ENCODE measurements at places on chromosomes 1 and 21.

DNA sequence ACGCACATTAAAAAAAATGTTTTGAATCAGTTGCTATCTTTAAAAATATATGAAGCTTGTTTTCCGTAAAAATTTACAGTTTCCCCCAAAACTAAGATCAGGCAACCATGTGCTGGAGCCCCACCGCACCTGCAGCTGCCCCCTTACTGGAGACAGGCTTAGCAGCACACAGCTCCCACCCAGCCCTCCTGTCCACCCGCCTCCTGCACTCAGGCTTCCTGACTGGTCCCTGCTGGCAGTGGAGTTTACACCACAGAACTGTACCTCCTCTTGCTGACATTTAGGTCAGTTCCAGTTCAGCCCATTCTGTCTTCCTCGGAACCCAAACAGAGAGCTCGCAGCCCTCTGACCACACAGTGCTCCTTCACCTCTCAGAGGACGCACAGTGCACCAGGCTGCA is 2.1 kb downstream of the GPR161 start:
- DNase-seq = no peak

DNA sequence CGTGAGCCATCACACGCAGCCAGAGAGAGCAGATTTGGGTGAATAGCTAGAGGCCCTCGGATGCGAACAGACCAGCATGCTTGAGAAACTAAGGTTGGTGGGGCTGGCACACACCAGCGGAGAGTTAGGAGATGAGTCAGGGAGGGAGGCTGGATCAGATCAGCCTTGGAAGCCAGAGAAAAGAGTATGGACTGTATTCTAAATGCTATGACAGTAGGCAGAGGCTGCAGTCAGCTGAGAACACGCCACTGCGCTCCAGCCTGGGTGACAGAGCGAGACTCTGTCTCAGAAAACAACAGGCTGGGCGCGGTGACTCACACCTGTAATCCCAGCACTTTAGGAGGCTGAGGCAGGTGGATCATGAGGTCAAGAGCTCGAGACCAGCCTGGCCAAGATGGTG is 4.0 kb upstream of the PLEKHM2 start:
- no peak for DNase-seq

DNA sequence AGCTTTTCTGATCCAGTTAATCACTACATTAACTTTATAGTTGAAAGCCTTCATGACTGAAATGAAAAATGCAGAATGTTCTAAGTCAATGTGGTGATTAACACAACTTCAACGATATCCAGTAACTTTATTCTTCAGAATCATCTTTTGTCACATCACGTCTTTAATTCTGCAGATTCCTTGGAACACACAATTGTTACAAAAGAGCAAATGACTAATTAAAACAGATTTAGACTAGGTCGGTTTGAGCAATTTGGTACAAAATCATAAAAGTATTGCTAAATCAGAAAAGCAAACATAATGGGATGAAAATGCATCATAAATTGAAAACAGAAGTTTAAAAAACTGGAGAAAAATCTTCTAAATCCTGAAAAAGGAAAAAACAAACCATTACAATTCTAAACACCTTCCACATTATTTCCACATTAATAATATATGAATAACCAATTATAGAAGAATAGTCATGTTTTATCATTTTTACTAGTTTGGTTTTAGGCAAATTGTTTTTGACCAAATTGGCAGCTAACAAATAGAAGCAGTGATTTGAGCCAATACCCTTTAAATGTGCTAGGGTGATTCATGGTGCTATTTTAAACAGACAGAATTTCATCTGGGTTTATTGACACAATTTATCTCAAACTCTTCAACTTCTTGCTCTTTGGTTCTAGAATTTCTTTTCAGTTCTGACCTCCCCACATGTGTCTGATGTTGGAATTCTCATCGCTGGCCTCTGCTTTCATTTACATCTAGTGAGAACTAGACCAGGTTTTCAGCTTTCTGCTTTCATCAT is 468.1 kb upstream of the PTBP2 start:
- DNase-seq = no peak

DNA sequence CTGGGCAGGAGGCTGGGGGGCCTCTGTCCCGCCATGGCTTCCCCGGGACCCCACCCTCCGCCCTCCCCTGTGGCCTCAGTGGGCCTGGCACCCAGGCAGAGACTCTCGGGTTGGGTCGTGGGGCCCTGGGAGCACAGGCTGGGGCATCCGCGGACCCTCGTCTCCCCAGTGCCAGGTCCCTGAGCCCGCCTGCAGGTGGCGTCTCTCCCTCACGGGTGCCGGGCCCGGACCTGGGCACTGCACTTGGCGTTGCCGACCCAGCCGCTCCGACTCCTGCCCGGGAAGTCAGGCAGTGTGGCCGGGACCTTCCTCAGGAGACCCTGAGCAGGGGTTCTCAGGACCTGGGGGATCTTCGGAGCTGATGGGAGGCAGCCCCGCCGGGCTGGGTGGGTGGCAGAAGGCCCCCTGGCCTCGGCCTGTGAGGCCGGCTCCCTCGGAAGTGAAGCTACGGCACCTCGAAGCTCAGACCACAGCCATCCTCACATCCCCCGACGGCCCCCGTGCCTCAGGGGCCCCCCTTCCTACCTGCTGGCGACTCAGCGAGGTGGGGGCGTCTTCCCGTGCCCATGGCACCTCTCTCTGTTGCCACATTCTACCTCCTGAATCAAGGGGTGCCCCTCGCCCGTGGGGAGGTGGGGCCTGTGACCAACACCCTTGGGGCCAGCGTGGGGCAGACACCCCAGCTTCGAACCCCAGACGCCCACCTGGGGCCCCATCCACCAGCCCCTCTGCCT is 6.4 kb upstream of the C1orf159 start:
- DNase-seq = peak; percentile 69

GRCh38 chr1:55052221-55053142 is 13.1 kb downstream of the PCSK9 start:
- DNase-seq = no peak

- DNase-seq = no peak
Measured at GRCh38 chr21:45135868-45136267, 61.5 kb downstream of the ADARB1 start.

GRCh38 chr1:26959722-26960624 is at the start of gene KDF1:
TSS of gene KDF1 (minus strand) at chr1:26960468. CDS start at chr1:26952380, 8,088 bp downstream.
- DNase-seq = peak; percentile 16

DNA sequence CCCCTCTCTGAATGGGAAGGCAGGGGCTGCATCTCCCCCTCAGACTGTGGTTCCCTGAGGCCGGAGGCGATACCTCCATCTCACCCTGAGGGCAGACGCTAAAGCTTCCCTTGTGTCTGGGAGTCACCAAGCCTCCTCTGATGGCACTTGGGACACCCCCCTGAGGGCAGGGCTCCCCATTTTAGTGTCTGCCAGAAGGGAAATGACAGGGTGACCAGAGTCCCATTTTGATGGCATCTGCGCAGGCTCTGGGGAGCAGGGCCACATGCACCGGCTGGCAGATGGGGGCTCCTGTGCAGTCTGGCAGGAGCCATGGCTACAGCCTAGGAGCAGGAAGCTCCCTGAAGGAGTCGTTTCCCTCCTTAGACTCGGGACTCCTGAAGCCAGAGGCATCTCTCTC is 1.7 kb downstream of the S100A2 start:
- no peak for DNase-seq

GRCh38 chr1:90007979-90008404 is 13.1 kb downstream of the ZNF326 start:
- DNase-seq = no peak

GRCh38 chr1:156948708-156949107 is 28.3 kb downstream of the LRRC71 start:
- no peak for DNase-seq

- no peak for DNase-seq
Measured at GRCh38 chr21:37532868-37533780, 166.6 kb downstream of the DYRK1A start.

GRCh38 chr1:71041806-71042205 is 5.8 kb downstream of the PTGER3 start:
- no peak for DNase-seq

DNA sequence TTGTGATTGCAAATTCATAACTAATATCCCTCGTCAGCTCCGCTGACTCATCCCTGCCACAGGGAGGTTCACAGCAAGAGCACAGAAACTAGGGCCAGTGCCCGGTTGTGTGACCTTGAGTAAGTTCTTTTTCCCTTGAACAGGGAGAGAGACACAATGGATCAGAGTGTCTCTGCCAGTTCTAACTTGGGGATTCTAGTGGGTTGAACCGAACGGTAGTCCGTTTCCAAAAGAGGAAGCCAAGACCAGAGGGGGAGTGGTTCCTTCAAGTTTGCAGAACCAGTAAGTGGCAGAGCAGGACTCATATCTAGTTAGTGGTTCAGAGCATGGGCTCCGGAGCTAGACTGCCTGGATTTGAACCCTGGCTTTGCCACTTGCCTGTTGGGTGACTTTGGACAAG is 4.9 kb upstream of the SHISA4 start:
- DNase-seq = no peak

DNA sequence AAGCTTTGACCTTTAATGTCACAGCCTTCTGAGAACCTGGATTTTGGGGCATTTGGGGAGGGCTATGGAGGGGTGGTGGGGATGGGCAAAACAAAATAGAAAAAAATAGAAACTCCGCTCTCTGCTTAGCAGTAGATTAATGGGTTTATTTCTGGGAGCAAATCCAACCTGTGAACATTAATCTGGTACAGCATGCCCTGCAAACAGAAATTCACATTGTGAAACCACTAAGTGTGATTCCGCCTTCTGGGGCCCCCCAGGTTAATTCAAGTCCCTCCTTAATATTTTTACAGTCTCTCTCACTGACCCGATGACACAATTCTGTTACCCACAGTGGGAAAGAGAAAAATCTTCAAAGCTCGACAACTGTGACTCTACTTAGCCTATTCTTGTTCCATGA is 76.4 kb downstream of the TIAM1 start:
- DNase-seq = no peak

GRCh38 chr1:109926662-109927300 is 16.1 kb downstream of the CSF1 start:
- no peak for DNase-seq

DNA sequence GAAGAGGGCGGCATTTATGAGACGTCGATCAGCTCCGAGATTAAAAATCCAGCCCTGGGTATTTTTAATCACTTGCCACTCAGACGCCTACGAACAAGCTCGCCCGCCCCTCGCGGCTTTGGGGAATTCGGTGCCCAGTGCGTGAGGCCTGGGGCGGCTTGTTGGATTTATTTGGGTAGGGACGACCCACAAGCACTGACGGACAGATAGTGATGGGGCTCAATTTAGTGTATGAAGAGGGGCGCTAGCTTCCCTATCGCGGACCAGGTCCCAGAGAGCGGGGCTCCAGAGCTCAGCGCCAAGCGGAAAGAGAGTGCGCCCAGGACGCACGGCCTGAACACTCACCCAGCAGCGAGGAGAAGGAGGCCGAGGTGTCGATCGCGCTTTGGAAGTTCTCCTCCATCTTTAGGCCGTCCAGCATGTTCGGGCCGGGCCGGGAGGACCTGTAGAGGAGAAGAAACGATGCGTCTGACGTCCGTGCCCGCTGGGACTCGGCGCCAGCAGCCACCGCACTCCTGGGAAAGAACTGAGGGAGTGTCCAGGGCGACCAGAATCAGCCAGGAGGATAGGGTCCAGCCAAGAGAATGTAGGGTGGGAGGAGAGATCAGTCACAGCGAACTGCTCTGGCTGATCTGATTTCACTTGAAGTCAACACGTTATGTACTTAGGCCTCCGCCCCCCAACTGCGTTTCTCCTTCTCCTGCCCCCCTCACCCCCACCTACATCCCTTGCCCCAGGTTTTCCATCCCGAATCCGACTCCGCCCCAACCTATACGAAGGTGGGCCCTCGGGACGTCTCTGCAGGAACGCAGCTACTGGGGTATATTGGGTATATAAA is 1.2 kb downstream of the LMX1A start:
- DNase-seq = no peak

- no peak for DNase-seq
Measured at GRCh38 chr1:118073648-118074435, 111.2 kb downstream of the SPAG17 start.

- no peak for DNase-seq
Measured at GRCh38 chr21:26752849-26753248, 92.4 kb downstream of the ADAMTS1 start.

- no peak for DNase-seq
Measured at GRCh38 chr1:6521536-6521935, 30.1 kb upstream of the PLEKHG5 start.

- DNase-seq = no peak
Measured at GRCh38 chr1:21338573-21339355, 48.5 kb upstream of the ECE1 start.

GRCh38 chr1:212916481-212917133 is 33.7 kb upstream of the VASH2 start:
- DNase-seq = no peak

DNA sequence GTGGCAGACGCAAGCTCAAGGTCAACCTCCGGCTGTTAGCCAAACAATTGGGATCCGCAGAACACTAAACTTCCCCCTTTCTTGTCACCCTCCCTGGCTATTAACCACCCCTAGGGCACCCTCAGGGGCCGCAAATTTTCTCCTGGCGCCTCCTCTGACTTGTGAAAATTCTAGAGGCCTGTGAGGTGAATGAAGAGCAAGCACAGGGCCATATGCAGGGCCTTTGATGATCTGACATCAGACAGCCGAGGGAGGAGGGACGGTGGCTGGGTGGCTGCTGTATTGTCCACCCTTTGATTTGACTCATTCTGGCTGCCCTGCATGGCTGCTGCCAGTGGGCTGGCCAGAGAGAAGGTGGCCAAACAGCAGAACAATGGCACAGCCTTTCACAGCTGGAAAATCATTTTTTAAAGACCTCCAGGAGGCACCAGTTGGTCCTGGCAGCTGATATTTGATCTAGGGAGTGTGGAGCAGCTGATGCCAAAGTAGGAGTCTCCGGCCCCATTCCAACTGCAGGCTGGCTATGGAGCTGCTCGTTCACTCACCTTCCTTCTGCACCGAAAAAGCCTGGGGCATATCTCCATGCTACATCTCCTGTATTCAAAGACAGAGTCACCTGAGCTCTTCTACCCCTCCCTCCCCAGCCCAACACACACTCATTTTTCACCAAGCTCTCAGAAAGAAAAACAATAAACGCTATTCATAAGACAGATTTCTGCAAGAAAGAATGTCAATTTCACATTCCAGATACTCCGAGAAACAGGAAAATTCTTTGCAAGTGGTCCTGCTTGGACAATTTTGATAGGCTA is 44.9 kb upstream of the BARHL2 start:
- no peak for DNase-seq

DNA sequence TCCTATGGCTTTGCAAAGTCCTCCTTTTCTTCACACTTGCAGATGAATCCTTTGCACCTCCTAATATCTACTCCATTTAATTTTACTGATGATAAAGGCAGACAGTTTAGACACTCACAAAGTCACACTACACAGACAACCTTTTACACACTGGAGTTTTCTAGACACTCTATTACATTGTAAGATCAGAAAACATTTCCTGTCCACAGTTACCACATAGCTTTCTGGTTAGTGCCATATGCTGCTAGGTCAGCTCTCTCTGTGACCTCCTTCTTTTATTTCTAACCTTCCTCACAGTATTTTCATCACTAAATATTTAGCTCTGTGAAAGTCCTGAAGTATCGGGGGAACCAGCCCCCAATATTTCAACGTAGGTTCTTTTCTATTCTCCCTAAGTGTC is 5.1 kb downstream of the SH2D1B start:
- DNase-seq = no peak

DNA sequence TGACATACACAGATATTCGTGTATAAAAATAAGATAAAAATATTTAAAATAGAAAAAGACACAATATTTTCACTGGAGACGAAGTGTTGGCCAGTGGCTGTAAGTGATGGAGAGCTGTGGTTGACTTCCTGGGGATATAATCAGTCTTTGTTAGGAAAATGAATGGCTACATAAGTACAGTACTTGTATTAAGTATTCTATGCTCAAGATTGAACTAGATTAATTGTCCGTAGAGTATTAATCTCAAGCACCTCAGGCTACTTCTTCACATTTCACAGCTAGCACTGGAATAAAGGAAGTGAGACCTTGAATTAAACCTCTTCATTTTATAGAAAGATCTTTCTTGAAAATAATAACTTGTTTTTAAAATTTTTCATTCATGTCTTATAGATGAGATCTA is 39.0 kb upstream of the RGS5 start:
- DNase-seq = no peak

Measured in stimulated activated CD8-positive, alpha-beta memory T cell treated with anti-CD3 and anti-CD28 coated beads, Interleukin-15, amount 100 ng/mL, for 4 hours (primary cell).